ENCODE measurements at places on chromosomes 12 and 14. TPM values are rescaled to one million over a fixed set of nuclear protein-coding genes. Genes with fewer than 3 reads are reported as not detected.

The COX8C gene
- not detected for polyA plus RNA-seq

The SALL2 gene
- 2.1 TPM for polyA plus RNA-seq

The AKAP3 gene
- 0.44 TPM for polyA plus RNA-seq

The LTBP2 gene
- polyA plus RNA-seq, result 56.3 TPM

The COCH gene
- not detected for polyA plus RNA-seq

The TBX5 gene
- polyA plus RNA-seq, result not detected

The TMED10 gene
- polyA plus RNA-seq, result 385 TPM

The GPR132 gene
- not detected for polyA plus RNA-seq

The KRT72 gene
- not detected for polyA plus RNA-seq

The VPS29 gene
- 152 TPM for polyA plus RNA-seq

The PRH1 gene
- 1.3 TPM for polyA plus RNA-seq

The SPX gene
- polyA plus RNA-seq, result 0.15 TPM

The TC2N gene
- 7.7 TPM for polyA plus RNA-seq

The DLK1 gene
- not detected for polyA plus RNA-seq

The CFL2 gene
- polyA plus RNA-seq, result 21.0 TPM

The RPL10L gene
- polyA plus RNA-seq, result not detected

The TMEM233 gene
- polyA plus RNA-seq, result not detected

The MYO1H gene
- polyA plus RNA-seq, result not detected

The EMP1 gene
- polyA plus RNA-seq, result 309 TPM

The CNTN1 gene
- 18.0 TPM for polyA plus RNA-seq

The ENDOU gene
- not detected for polyA plus RNA-seq

The IQSEC3 gene
- polyA plus RNA-seq, result not detected

The IGFBP6 gene
- polyA plus RNA-seq, result 291 TPM

The VWF gene
- polyA plus RNA-seq, result 0.07 TPM

The CMA1 gene
- not detected for polyA plus RNA-seq

The NGDN gene
- polyA plus RNA-seq, result 42.0 TPM

The FKBP3 gene
- polyA plus RNA-seq, result 40.1 TPM

The EIF2B2 gene
- polyA plus RNA-seq, result 127 TPM
